ENCODE measurements at places on chromosomes 6 and 20. TPM values are rescaled to one million over a fixed set of nuclear protein-coding genes. Genes with fewer than 3 reads are reported as not detected.
A peak's percentile ranks its signal among the peaks of the same experiment; 100 is the strongest.

The LY6G6F gene
- total RNA-seq = not detected

The NRSN1 gene
- not detected for total RNA-seq

The SIM1 gene
- total RNA-seq = 0.10 TPM

The CGA gene
- total RNA-seq = not detected

The KCNG1 gene
- total RNA-seq = 0.39 TPM

The SYNJ2 gene
- total RNA-seq = 26.8 TPM

The BPIFB1 gene
- not detected for total RNA-seq

GRCh38 chr6:20605581-20605980 is 71.3 kb downstream of the CDKAL1 start:
- H3K4me3 ChIP-seq = no peak overlapping the region
- no peaks in the 10 kb centered on the region for H3K4me1 ChIP-seq
- no peaks in the 10 kb centered on the region for H3K36me3 ChIP-seq
- no peak for DNase-seq

DNA sequence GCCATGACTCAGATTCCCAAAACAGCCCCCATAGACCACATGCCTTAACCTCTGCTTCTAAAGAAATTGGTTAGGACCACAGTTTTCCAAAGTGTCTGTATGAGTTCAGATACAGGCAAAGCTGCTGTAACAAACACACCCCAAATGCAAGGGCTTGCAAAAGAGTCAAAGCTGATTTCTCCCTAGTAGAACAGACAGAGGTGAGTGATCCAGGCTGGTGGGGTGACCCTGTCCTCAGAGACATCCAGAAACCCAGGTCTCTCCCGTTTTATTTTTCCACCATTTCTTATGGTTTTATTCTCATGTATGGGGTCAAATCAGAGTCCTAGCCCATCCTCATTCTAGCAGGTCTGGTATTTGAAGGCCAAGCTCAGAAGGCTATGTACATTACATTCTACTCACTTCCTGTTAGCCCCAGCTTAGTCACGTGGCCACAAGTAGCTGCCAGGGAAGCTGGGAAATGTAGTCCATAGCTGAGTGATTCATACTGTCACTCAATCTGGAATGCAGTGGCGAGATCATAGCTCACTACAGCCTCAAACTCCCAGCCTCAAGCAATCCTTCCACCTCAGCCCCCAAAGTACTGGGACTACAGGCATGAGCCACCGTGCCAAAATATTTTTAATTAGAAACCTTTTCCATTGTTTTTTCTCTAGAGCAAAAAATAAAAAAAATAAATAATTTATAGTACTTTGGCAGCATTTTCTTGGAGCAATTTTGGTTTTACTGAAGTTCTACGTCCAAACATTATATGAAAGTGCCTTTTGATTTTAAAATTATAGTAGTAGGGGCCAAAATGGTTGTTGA is 175.2 kb downstream of the ZMYND8 start:
- H3K27ac ChIP-seq = no peak overlapping the region
- H3K27me3 ChIP-seq = no peaks in the 10 kb centered on the region
- no peak for DNase-seq
- no peaks in the 10 kb centered on the region for H3K4me1 ChIP-seq
- H3K4me3 ChIP-seq = no peak overlapping the region
- no peaks in the 10 kb centered on the region for H3K36me3 ChIP-seq

- no peaks in the 10 kb centered on the region for H3K27me3 ChIP-seq
- H3K4me3 ChIP-seq = no peak overlapping the region
- no peak overlapping the region for H3K27ac ChIP-seq
- DNase-seq = peak; percentile 79
- no peaks in the 10 kb centered on the region for H3K36me3 ChIP-seq
- H3K4me1 ChIP-seq = peaks cover 35% of the 10 kb centered on the region
These were observed 7.1 kb downstream of the MAP3K5 start for GRCh38 chr6:136784910-136785746.

DNA sequence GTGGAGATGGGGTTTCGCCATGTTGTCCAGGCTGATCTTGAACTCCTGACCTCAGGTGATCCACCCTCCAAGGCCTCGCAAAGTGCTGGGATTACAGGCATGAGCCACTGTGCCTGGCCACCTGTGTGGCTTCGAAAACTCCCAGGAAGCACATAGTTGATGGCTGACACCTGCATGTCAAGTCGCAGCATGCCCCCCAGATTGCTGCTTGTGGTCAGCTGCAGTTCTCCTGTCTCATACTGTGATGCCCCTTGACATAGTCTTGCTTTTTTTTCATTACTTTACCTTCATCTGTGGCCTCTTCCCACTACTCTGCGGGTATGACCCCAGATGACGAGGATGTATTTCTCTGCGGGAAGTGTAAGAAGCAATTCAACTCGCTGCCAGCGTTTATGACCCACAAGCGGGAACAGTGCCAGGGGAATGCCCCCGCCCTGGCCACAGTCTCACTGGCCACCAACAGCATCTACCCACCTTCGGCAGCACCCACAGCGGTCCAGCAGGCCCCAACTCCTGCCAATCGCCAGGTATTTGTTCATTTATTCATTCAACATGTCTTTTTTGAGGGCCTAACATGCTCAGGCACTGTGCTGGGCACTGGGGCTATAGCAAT is 13.1 kb downstream of the ZNF341 start:
- no peak for DNase-seq
- no peak overlapping the region for H3K27ac ChIP-seq
- no peaks in the 10 kb centered on the region for H3K4me1 ChIP-seq
- no peaks in the 10 kb centered on the region for H3K36me3 ChIP-seq
- no peaks in the 10 kb centered on the region for H3K27me3 ChIP-seq

- H3K36me3 ChIP-seq = peaks cover 5% of the 10 kb centered on the region
- H3K27me3 ChIP-seq = no peaks in the 10 kb centered on the region
- no peak overlapping the region for H3K27ac ChIP-seq
- H3K4me3 ChIP-seq = no peak overlapping the region
These were observed 61.8 kb downstream of the RPP40 start for GRCh38 chr6:4941782-4942672.

GRCh38 chr6:14717307-14717706 is 528.6 kb upstream of the JARID2 start:
- DNase-seq = no peak
- H3K27me3 ChIP-seq = no peaks in the 10 kb centered on the region
- H3K4me1 ChIP-seq = no peaks in the 10 kb centered on the region
- H3K36me3 ChIP-seq = no peaks in the 10 kb centered on the region
- no peak overlapping the region for H3K4me3 ChIP-seq
- H3K27ac ChIP-seq = no peak overlapping the region

- DNase-seq = no peak
- no peaks in the 10 kb centered on the region for H3K27me3 ChIP-seq
- no peak overlapping the region for H3K27ac ChIP-seq
- no peak overlapping the region for H3K4me3 ChIP-seq
These were observed 3.5 kb downstream of the TBPL1 start for GRCh38 chr6:133956416-133957049.

DNA sequence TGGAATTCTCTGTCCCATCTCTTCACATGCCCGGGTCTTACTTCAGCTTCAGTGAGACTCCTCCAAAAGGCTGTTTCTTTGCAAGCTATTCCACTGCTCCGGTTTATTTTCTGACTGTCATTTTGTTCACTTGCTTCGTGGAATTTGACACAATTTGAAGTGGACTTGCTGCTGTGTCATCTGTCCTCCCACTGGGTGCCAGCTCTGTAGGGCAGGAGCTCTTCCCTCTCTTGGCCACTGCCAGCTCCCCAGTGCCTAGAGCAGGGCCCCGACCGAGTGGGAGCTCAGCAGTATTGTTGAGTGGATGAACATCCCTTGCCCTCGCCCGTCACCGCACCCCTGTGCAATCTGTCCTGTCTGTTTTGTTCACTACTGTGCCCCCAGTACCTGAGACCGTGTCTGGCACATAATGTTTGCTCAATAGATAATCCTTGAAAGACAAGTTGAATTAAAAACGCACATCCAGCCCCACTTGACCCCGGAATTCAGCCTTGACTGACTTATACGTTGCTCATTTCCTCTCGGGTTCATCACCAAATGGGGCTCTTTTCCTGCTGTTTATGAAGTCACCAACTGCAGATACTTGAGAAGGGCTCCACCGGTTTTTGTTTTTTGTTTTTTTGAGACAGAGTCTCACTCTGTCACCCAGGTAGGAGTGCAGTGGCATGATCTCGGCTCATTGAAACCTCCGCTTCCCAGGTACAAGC is 170.3 kb upstream of the KCNG1 start:
- no peaks in the 10 kb centered on the region for H3K27me3 ChIP-seq
- no peaks in the 10 kb centered on the region for H3K36me3 ChIP-seq
- no peak overlapping the region for H3K4me3 ChIP-seq
- no peak for DNase-seq
- H3K4me1 ChIP-seq = no peaks in the 10 kb centered on the region

GRCh38 chr6:108587258-108588059 is 26.7 kb downstream of the FOXO3 start:
- no peaks in the 10 kb centered on the region for H3K36me3 ChIP-seq
- DNase-seq = no peak
- H3K4me3 ChIP-seq = no peak overlapping the region
- no peak overlapping the region for H3K27ac ChIP-seq
- no peaks in the 10 kb centered on the region for H3K27me3 ChIP-seq

- no peaks in the 10 kb centered on the region for H3K4me1 ChIP-seq
- H3K27me3 ChIP-seq = no peaks in the 10 kb centered on the region
- H3K27ac ChIP-seq = no peak overlapping the region
- H3K4me3 ChIP-seq = no peak overlapping the region
- DNase-seq = no peak
These were observed 91.9 kb upstream of the EYA2 start for GRCh38 chr20:46802722-46803121.

GRCh38 chr6:169858935-169859351 is 107.5 kb downstream of the ERMARD start:
- H3K36me3 ChIP-seq = no peaks in the 10 kb centered on the region
- H3K4me3 ChIP-seq = no peak overlapping the region
- H3K27me3 ChIP-seq = no peaks in the 10 kb centered on the region

GRCh38 chr6:120652506-120652905 is 681.8 kb downstream of the TBC1D32 start:
- H3K4me3 ChIP-seq = no peak overlapping the region
- no peak for DNase-seq
- no peak overlapping the region for H3K27ac ChIP-seq
- no peaks in the 10 kb centered on the region for H3K27me3 ChIP-seq
